Suppressor macrophage (primary cell): ENCODE measurements at places on chromosomes 5 and 9.

- no peak for DNase-seq
Observed at GRCh38 chr5:111752426-111752965, 4.5 kb downstream of the NREP start.

- DNase-seq: no peak
Observed at GRCh38 chr5:35058374-35058788, 10.6 kb upstream of the AGXT2 start.

DNA sequence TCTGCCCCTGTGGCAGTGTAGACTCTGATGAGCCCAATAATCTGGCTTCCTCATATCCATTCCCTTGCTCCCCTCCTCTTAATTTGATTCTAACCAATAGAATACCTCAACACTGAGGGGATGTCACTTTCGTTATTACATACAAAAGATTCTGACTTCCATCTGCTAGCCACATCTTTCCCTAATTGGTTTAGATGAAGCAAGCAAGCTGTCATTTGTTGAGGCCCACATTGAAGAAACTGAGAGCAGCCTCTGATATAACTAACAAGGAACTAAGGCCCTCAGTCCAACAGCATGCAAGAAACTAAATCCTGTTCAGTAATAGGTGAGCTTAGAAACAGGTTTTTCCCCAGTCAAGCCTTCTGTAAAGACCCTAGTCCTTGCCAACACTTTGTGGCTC is 5.8 kb downstream of the ADAMTS6 start:
- DNase-seq: no peak

- DNase-seq: no peak
Observed at GRCh38 chr5:180129291-180130190, 58.0 kb upstream of the RNF130 start.

DNA sequence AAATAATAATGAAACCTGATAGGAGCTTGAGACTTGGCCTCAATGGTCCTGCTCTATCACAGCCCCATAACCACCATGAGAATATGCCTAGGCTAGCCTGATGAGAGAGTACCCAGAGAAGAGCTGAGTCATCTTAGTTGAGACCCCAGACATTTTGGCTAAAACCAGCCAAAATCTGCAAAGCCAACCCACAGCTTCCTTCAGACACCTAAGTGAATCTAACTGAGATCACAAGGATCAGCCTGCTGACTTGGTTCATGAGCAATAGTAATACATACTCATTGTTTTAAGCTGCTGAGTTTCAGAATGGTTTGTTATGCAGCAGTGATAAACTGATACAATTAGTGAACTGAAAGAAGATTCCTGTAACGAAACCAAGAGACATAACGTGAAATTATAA is 473.7 kb upstream of the PTGER4 start:
- no peak for DNase-seq

DNA sequence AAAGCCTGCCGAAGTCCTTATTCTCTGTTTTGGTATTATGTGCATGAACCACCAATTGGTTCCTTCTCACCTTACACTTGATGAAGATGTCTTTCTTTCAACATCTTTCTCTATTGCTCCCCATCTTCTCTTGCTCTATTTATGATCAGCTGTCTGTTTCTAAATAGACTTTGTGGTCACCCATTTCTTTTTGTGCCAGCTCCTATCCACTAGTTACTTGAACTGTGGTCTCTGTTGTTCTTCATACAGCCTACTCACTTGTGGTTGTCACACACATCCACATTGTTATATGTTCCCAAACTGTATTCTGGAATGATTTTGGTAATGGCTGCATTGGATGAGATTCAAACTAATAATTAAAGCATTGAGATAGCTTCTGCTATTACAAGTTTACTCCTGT is 11.4 kb downstream of the VCAN start:
- DNase-seq: no peak

DNA sequence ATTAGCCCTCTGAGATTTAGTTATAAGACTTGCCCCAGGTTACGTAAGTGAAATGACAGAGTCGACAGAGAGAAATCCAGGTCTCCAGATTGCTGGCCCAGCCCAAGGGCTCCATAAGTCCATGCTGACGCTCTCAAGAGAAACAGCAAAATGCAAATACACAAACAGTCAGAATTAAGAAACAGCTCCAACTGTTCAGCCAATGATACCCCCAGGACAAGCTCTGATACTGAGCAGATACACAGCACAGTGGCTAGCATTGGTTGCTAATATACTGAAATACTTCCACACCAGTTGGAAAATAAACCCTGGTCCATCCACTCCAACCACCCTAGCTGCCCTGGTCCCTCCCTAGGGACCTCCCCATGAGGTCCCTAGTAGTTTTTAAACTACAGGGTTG is 94.2 kb downstream of the CDK5RAP2 start:
- DNase-seq: no peak

DNA sequence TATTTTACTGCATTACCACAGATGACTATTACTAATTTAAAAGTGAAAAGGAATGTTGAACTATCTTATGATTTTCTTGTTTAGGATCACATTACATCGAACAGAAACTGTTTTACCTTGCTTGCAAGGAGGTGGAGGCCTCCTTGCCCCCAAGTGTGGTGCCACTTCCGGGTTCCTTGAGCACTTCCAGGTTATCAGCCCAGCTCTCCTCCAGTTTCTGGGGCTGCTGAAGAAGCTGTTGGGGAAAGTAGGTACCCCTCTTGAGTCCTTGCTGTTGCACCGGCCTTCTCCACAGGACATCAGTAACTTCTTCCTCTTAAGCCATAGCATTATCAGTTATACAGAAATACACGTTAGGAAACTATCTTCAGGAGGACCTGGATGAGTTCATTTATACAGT is 278.2 kb downstream of the DMRT2 start:
- DNase-seq: no peak

DNA sequence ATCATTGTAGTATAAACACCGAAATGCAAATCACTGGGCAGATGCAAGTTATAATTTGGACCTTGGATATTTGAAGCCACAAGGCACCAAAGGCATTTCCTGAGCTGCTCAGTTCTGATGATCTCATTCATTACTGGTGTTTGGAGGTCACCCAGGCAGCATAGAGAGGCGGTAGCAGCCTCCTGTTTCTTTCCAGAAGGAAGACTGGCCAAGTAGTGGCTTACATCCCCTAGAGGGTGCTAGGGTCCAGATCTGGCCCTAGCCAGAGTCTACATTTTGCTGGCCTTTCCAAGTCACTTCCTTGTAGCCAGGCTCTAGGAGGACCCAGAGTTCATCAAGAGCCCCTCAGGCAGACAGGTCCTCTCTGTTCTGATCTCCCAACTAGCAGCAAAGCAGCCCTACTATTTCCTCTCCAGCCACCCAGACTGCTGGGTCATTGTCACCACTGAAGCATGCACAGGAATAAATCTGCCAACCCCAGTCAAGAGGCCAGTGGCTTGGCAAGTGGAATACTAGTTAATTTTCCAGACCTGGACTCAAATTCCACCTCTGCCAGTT is 33.4 kb upstream of the TTC1 start:
- DNase-seq: no peak

DNA sequence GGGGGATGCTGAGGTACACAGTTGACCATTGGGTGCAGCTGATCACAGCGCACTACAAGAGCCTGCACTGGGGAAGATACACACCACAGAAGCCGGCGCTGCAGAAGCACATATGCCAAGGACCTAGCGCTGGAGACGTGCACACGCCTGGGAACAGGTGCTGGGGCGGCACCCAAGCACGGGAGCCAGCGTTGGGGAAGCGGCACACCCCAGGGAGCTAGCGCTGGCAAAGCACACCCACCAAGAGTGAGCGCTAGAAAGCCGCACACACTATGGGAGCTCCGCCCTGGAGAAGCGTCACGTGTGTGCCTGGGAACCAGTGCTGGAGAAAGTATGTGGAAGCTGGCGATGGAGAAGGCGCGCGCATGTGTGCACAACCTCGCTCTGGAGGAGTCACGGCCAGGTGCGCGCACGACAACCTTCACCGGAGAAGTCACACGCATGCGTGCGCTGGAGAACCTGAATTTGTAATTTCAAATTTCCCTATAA is 4.5 kb downstream of the FANCC start:
- DNase-seq: peak; percentile 30

DNA sequence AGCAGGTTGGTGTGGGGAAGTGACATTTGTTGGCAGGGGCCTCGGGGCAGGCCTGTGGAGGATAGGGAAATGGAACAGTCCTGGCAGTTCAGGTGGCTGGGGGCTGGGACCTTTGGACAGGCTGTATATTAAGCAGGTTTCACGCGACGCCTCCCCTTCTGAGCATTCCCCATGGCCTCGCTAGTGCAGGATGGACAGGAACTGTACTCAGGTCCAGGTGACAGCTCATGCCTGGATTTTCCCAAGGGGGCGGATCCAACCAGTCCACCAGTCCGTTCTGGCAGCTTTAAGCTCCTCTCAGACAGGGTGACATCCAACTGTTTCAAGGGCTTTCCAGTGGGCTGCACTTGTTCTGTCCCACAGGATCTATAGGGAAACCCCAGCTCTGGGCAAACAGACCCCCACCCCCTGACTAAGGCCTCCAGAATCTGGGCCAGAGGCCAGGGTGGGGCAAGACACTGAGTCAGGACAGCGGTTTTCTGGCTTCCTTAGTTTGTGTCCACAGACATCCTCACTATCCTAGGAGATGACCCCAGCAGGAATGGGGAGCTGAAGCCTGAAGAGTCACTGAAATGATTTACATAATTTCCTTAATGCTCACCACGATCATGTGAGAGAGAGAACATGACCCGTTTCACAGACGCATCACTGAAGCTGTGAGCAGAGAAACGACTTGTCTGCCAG is 20.9 kb downstream of the CSF2 start:
- DNase-seq: peak; percentile 48

GRCh38 chr9:95336281-95336680 is 18.8 kb upstream of the FANCC start:
- no peak for DNase-seq

- DNase-seq: no peak
Observed at GRCh38 chr9:121974421-121974820, 118.7 kb downstream of the TTLL11 start.

GRCh38 chr9:77575785-77576184 is 72.3 kb downstream of the GNA14 start:
- peak; percentile 11 for DNase-seq
